ENCODE measurements at places on chromosomes 1 and 21. TPM values are rescaled to one million over a fixed set of nuclear protein-coding genes. Genes with fewer than 3 reads are reported as not detected.

GRCh38 chr1:16438924-16439323 is 1.6 kb upstream of the NECAP2 start:
- peaks cover 7% of the 10 kb centered on the region for H3K36me3 ChIP-seq
- H3K4me3 ChIP-seq = no peak overlapping the region
- peaks cover 27% of the 10 kb centered on the region for H3K4me1 ChIP-seq
- DNase-seq = no peak
- no peaks in the 10 kb centered on the region for H3K27me3 ChIP-seq
- no peak overlapping the region for H3K27ac ChIP-seq

- no peak for DNase-seq
- H3K27ac ChIP-seq = no peak overlapping the region
Observed at GRCh38 chr1:14811573-14811972, 213.1 kb downstream of the KAZN start.

DNA sequence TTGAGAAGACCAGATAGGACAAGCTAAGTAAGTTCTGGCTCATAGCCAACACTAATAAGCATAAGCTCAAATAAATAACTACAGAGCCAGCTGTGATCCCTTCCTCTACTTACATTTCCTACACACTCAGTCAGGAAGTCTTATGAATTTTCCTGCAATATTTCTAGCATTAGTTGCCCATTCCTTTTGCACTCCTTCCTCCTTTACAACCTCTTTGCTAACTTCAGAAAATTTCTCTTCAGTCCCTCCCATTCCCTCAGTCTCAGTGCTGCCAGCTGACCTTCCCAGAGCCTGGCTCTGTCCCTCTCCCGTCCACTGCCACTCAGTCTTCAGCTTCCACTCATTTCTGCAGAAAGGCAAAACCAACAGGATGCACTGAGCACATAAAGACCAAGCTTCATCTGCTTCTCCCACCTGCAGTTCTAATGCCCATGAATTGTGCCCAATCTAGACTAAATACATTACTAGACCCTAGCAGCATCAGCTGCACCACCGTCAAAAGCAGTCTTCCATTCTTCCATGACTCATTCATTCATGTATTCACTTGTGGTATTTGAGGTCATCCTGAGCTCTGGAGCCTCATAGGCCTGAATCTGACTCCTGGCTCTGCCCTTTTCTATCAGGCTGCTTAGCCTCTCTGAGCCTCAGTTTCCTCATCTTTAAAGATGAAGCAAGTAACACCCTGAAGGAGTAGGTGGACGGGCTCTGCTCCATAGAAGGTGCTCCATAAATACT is 54.6 kb upstream of the SIPA1L2 start:
- no peak overlapping the region for H3K4me3 ChIP-seq
- H3K27me3 ChIP-seq = peaks cover 4% of the 10 kb centered on the region
- no peak overlapping the region for H3K27ac ChIP-seq
- no peak for DNase-seq
- no peaks in the 10 kb centered on the region for H3K36me3 ChIP-seq
- H3K4me1 ChIP-seq = no peaks in the 10 kb centered on the region

DNA sequence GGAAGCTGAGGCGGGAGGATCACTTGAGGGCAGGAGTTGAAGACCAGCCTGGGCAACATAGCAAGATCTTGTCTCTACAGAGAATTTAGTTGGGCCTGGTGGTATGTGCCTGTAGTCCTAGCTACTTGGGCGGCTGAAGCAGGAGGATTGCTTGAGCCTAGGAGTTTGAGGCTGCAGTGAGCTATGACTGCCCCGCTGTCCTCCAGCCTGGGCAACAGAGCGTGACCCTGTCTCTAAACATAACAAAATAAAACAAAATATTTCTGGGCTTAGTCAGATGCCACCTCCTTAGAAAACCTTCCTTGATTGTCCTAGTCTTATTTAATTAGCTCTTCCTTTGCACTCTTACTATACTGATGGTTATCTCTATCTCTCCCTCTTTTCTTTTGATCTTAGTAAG is 8.5 kb downstream of the TGFB2 start:
- H3K27me3 ChIP-seq = 0 out of 3 replicates have a peak, but pooled peaks cover 2% of the 10 kb centered on the region
- no peaks in the 10 kb centered on the region for H3K4me1 ChIP-seq
- H3K4me3 ChIP-seq = no peak overlapping the region
- no peak for DNase-seq
- H3K27ac ChIP-seq = no peak overlapping the region

DNA sequence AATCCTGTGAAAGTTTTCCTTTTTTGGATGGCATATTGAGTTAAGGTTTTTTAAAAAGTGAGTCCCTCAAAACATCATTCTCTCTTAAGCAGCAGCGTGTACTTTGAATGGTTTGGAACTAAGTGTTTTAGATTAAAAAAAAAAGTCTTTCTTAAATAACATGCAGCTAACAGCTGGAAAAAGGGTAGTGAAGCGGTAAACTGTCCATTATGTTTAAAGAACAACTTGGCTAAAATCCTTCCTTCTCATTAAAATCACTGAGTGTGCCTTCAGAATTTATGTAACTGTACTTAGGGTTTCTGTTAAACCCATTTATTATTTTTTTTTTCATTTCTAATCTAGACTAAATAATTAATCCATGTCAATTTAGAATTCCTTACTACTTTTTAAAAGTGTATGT is 254.2 kb upstream of the ADAMTS5 start:
- H3K36me3 ChIP-seq = no peaks in the 10 kb centered on the region
- no peaks in the 10 kb centered on the region for H3K27me3 ChIP-seq
- DNase-seq = no peak
- H3K4me3 ChIP-seq = no peak overlapping the region
- no peak overlapping the region for H3K27ac ChIP-seq

DNA sequence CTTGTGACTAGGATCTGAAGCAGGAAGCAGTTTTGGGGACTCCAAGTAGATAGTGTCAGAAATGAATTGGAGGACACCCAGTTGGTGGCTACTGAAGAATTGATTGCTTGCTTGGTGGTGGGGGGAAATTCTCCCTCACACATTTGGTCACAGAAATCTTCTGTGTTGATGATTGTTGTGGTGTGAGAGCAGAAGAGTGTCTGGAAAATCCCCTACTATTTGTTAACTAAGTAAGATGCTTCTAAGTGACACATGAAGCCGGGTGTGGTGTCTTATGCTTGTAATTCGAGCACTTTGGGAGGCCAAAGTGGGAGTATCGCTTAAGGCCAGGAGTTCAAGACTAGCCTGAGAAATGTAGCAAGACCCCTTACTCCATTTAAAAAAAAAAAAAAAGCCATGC is 22.5 kb upstream of the IPP start:
- H3K36me3 ChIP-seq = no peaks in the 10 kb centered on the region
- H3K27me3 ChIP-seq = no peaks in the 10 kb centered on the region
- H3K4me3 ChIP-seq = no peak overlapping the region

DNA sequence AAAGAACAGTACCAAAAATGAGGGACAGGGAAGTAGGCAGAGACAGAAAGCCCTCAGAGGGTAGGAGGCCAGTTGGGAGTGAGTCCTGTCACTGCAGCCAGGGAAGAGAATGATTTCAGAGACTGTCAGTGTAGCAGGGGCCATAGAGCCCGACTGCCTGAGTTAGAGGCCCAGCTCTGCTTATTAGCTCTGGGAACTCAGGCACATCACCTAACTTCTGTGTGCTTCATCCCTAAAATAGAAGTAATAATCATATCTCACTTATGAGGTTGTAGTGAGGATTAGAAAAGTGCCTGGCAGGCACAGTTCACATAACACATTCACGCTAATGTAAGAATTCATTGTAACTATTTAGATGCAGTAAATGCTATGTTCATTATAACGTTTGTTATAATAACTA is 18.3 kb downstream of the NPL start:
- no peak overlapping the region for H3K4me3 ChIP-seq
- no peak overlapping the region for H3K27ac ChIP-seq
- no peak for DNase-seq

GRCh38 chr1:184507604-184508280 is 120.9 kb downstream of the C1orf21 start:
- no peaks in the 10 kb centered on the region for H3K36me3 ChIP-seq
- H3K27ac ChIP-seq = no peak overlapping the region
- no peaks in the 10 kb centered on the region for H3K4me1 ChIP-seq

GRCh38 chr1:107467286-107467685 is 326.4 kb downstream of the NTNG1 start:
- no peak for DNase-seq
- H3K27ac ChIP-seq = no peak overlapping the region
- H3K27me3 ChIP-seq = no peaks in the 10 kb centered on the region
- H3K36me3 ChIP-seq = no peaks in the 10 kb centered on the region

GRCh38 chr1:179353546-179353945 is 12.2 kb upstream of the AXDND1 start:
- no peaks in the 10 kb centered on the region for H3K4me1 ChIP-seq
- H3K36me3 ChIP-seq = peaks cover 25% of the 10 kb centered on the region
- no peak overlapping the region for H3K4me3 ChIP-seq
- DNase-seq = no peak
- H3K27ac ChIP-seq = no peak overlapping the region

- DNase-seq = no peak
- H3K4me3 ChIP-seq = no peak overlapping the region
- peaks cover 14% of the 10 kb centered on the region for H3K4me1 ChIP-seq
- no peak overlapping the region for H3K27ac ChIP-seq
Observed at GRCh38 chr1:55321942-55322341, 106.8 kb upstream of the USP24 start.

GRCh38 chr1:67307251-67308060 is at the start of gene IL12RB2:
TSS of gene IL12RB2 (plus strand) at chr1:67307873. CDS start at chr1:67320369, 12,496 bp downstream.
- H3K36me3 ChIP-seq = no peaks in the 10 kb centered on the region
- no peak for DNase-seq
- no peak within 1 kb of the TSS for H3K27ac ChIP-seq
- peaks cover 3% of the 10 kb centered on the region for H3K27me3 ChIP-seq
- no peak within 1 kb of the TSS for H3K4me3 ChIP-seq

DNA sequence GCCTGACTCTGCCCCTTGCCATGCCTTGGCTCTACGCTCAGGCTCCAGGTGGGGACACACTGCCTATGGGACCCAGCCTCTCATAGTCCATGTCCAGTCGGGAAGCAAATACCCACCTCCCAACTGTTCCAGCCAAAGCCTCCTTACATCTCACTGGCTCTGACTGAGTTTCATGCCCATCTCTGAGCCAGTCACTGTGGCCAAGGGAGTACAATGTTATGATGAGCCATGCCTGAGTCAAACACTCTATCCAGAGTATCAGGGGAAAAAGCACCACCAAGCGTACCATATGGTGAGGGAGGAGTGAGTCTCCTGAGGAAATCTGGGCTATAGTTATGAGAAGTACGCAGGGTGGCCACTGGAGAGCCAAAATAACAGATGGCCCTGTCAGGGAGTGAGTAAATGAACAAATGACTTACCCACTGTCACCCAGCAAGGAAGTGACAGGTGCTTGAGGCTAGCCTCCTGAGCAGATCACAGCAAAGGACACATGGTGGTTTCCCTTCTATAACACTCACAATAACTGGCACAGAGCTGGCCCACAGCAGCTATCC is 236.6 kb upstream of the GJB5 start:
- H3K4me1 ChIP-seq = no peaks in the 10 kb centered on the region
- no peak for DNase-seq
- H3K27me3 ChIP-seq = no peaks in the 10 kb centered on the region
- no peak overlapping the region for H3K27ac ChIP-seq
- H3K36me3 ChIP-seq = no peaks in the 10 kb centered on the region

DNA sequence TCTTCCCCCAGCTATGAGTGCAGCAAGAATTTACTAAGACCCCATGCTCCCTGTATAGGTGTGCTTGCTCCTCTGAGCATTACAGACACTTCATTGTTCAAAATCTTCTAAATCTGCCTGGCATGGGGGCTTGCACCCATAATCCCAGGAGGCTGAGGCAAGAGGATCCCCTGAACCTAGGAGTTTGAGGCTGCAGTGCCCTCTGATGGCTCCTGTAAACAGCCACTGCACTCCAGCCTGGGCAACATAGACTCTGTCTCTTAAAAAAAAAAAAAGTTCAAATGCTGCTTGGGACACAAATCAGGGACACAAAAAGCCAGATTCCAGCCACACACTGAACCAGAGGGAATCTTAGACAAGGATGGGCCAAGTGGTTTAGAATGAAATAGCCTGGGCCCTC is 3.4 kb upstream of the ACOT7 start:
- no peak for DNase-seq
- H3K4me3 ChIP-seq = no peak overlapping the region
- H3K27ac ChIP-seq = no peak overlapping the region

DNA sequence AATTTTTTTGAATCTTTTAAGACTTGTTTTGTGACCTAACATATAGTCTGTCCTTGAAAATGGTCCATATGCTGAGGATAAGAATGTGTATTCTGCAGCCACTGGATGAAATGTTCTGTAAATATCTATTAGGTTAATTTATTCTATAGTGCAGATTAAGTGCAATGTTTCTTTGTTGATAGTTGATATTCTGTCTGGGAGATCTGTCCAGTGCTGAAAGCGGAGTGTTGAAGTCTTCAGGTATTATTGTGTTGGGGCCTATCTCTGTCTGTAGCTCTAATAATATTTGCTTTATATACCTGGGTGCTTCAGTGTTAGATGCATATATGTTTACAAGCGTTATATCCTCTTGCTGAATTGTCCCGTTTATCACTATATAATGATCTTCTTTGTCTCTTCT is 7.7 kb upstream of the KLHL12 start:
- H3K4me3 ChIP-seq = no peak overlapping the region
- no peaks in the 10 kb centered on the region for H3K27me3 ChIP-seq
- no peaks in the 10 kb centered on the region for H3K4me1 ChIP-seq
- no peaks in the 10 kb centered on the region for H3K36me3 ChIP-seq
- no peak overlapping the region for H3K27ac ChIP-seq
- no peak for DNase-seq

DNA sequence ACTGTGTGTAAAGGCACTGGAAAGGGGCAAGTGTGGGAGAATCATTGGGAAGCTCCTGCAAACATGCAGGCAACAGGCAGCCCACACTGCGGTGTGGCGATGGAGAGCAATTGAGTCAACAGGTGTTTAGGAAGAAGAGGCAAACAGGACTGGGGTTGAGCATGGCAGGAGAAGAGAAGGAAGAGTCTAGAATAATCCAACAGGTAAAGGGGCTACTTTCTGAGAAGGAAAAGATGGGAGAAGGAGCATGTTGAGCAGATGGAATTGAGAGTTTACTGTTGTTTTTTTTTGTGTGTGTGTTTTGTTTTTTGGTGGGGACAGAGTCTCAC is 4.2 kb downstream of the DOP1B start:
- H3K27me3 ChIP-seq = no peaks in the 10 kb centered on the region
- no peak for DNase-seq
- H3K36me3 ChIP-seq = no peaks in the 10 kb centered on the region
- no peak overlapping the region for H3K27ac ChIP-seq

PDZK1IP1 gene
- 0.24 TPM for total RNA-seq

OR2G3 gene
- not detected for total RNA-seq

ACTN2 gene
- 0.04 TPM for total RNA-seq

LCE5A gene
- not detected for total RNA-seq

HRNR gene
- not detected for total RNA-seq

KCNK1 gene
- total RNA-seq = not detected

CASP9 gene
- 12.3 TPM for total RNA-seq

FNBP1L gene
- total RNA-seq = 41.3 TPM

Data from HepG2 (cell line).